Effector CD4-positive, alpha-beta T cell (primary cell): ENCODE measurements at places on chromosomes 5 and 9.

DNA sequence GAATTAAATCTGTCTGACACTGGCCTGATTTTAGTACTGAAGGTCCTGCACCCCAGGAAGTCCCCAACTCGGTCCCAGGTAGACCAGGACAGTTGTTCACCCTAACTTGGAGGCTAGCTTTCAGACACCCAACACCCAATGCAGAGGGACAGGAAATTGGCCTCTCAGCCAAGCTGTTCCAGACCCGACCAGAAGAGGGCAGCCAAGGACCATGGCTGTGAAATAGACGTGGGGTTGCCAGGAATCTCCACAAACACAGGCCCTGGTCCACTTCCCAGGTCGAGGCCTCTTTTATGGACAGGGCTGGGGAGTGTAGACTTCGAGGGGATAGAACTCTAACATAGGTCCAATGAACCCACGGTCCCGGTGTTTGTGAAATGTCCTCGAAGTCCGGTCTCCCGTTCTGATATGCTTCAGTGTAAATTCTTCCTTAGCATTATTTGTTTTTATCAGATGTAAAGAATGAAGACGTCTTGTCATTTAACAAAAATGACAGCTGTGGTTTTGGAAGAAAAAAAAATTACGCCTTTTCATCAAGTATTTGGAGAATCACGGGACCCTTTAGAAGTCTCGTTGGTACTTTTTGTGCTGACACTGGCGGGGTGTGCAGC is 260.3 kb upstream of the ADAMTS16 start:
- DNase-seq: no peak

- DNase-seq: no peak
Observed at GRCh38 chr9:37836386-37836785, 35.8 kb downstream of the DCAF10 start.

- DNase-seq: no peak
Observed at GRCh38 chr5:126354858-126355731, 68.1 kb upstream of the GRAMD2B start.

DNA sequence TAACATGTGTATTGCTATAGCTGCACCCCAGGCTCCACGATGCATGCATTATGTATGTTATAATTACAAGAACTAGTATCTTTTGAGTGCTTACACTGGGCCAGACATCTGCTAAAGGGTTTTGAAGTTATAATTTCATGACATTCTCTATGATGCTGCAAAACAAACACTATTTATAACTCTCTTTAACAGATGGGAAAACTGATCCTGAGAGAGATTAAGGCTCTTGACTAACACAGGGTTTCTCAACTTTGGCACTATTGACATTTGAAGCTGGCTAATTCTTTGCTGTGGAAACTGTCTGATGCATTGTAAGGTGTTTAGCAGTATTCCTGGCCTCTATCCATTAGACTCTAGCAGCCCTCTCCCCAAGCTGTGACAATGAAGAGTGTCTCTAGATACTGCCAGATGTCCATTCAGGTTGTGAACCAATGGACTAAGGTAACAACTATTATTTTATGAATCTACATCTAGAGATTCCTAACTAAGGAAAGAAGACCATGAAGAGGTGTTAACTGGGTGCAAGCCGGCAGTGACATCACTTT is 258.6 kb downstream of the ASTN2 start:
- DNase-seq: no peak

DNA sequence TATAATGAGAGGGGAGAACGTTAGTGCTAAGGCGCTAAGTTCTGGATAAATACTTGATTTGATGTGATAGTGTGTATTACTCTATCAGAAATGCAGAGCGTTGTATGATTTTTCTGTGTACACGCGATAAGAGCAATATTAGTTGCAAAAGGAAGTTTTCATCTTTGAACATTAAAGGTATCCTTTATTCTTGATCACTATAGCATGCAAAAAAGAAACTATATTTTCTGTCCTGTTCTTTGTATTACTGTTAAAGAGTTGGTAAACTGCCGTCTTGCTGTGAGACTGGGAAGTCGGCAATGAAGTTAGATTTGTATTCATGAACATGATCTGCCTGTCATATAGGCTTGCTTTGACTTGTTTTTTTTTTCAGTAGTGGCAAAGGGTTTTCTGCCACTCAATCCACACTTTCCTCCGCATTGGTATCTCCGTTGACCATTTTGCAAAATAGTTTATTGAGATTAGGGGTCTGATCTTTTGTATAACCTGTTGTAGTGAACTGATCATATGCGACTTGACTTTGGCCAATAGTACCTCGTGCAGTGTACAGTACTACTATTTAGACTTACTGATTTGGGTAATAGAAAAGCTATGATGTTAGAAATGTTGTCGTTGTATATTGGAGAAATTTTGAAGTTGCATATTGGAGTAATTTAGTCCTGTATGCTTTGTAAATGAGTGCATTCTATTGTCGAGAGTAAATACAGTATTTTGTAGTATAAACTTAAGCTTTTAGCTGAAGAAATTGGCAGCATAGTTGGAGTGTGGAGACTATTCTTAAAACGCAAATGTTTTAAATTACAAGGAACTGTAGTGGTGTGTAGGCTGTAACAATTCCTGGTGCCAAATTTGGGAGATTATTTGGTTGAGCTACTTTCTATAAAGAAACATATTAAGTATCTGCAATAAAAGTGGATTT is 1.7 kb downstream of the DENND4C start:
- DNase-seq: no peak

GRCh38 chr5:180670586-180671359 is 21.4 kb upstream of the FLT4 start:
- peak; percentile 26 for DNase-seq

DNA sequence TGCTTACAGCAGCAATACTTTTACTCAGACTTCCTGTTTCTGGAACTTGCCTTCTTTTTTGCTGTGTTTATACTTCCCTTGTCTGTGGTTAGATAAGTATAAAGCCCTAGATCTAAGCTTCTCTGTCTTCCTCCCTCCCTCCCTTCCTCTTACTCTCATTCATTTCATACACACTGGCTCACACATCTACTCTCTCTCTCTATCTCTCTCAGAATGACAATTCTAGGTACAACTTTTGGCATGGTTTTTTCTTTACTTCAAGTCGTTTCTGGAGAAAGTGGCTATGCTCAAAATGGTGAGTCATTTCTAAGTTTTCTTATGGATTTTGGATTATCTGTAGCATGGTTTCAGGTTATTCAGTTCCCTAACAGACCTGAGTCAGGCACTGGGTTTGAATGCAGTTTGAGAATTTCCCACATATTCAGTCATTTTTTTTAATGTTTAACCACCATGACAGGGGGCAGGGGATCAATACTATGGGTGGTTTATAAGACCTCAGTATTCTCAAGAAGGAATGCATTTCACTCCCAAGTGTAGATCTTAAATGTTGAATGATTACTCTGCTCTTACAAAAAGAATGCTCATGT is at the start of gene IL7R:
IL7R (plus strand) TSS at position 127 of the 587 bp plus-strand sequence; CDS start at position 214, 87 bp downstream.
- no peak for DNase-seq

- DNase-seq: no peak
Observed at GRCh38 chr9:81777482-81777881, 88.1 kb upstream of the TLE1 start.

GRCh38 chr5:174735498-174736330 is 11.3 kb downstream of the MSX2 start:
- no peak for DNase-seq

DNA sequence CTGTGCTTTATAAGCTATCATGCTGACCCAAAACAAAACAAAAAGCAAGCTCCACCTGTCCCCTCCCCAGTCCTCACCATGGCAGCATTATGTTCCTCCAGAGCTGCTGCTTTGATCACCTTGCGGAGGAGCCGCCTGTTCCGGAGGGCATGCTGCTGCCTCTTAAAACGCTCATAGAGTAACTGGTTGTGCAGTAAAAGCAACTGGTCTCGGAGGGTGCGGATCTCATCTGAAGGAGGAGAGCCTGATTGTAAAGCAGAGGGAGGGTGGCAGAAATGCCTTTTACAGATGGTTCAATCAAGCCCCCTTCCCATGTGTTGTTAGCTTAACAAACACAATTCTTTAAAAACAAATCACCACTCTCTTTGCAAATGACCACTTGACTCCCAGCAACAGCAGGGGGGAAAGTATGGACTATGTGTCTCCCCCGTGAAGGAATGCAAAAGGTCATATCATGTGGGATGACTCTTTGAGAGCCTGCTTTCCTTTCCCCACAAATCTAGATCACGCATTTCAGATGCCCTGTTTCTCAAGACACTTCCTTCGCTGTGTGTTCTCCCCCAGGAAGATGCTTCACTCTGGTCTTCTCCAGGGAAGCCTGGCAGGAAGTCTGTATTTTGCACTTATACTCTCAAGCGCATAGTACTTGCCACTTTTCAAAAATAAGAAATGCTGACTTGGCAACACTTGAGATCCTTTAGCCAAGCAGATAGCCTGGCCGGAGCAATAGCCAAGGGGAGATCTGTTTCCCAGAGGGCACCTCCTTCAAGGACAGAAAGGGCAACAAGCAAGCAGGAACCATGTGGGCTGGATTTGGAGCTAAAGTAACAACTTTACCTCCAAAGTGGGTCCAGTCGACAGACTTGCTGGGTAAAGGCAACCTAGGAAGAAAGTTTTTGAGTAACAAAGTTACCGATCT is 25.1 kb downstream of the SPACA9 start:
- no peak for DNase-seq

GRCh38 chr9:112764837-112765236 is 14.3 kb downstream of the SNX30 start:
- DNase-seq: no peak

- DNase-seq: no peak
Observed at GRCh38 chr9:127898433-127899127, 823 bp downstream of the ST6GALNAC6 start.

DNA sequence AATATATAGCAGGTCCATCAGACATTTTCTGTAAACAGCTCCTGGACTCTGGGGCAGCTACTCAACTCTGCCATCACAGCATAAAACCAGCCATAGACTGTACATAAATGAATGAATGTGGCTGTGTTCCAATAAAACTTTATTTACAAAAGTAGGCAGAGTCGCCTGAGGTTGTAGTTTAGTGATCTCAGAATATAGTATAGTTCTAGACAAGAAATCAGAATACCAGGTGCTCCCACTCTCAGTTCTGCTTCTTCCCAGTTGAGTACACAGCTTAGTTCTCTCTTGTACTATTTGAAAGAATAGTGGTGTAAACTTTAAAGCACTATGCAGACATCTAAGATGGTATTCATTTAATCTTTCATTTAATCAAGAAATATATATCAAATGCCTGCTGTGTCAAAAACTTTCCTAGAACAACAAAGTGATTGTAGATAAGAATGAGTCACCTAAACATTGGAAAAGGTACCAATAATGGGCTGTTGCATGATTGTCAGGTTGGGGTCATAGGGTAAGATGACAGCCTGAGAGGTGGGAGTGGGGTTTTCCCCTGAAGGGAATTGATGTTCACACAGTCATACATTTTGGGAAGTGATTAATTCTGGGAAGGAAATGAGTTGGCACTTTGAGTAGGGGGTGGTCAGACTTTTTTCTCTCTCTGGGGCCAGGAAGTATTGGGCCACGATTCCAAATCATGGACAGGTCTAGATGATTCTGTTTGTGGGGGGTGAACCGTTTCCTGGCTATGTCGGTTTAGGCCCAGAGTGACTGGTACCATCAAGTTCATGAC is 37.0 kb downstream of the TNFSF8 start:
- DNase-seq: no peak

GRCh38 chr5:146825033-146825432 is 53.5 kb downstream of the PPP2R2B start:
- no peak for DNase-seq

GRCh38 chr5:110665184-110665726 is 61.2 kb downstream of the TMEM232 start:
- no peak for DNase-seq

DNA sequence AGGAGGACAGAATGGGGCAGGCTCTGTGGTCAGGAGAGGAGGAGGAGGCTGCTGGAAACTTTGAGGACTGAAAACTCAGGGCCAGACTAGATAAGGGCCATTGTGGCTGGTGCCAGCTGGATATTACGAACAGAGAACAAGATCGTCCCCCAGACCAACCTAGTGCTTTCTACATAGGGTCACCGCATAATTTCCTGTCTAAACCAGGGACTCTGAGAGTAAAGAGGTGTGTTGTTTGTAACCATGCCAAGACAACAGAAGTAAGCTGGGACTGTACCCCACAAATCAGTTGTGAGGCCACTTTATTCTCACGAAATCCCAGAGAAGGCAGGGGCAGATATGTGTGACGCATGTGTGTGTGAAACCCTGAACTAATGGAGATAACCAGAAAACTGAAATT is 20.3 kb upstream of the GFPT2 start:
- DNase-seq: no peak

GRCh38 chr5:38642189-38642911 is 85.9 kb upstream of the LIFR start:
- DNase-seq: no peak

DNA sequence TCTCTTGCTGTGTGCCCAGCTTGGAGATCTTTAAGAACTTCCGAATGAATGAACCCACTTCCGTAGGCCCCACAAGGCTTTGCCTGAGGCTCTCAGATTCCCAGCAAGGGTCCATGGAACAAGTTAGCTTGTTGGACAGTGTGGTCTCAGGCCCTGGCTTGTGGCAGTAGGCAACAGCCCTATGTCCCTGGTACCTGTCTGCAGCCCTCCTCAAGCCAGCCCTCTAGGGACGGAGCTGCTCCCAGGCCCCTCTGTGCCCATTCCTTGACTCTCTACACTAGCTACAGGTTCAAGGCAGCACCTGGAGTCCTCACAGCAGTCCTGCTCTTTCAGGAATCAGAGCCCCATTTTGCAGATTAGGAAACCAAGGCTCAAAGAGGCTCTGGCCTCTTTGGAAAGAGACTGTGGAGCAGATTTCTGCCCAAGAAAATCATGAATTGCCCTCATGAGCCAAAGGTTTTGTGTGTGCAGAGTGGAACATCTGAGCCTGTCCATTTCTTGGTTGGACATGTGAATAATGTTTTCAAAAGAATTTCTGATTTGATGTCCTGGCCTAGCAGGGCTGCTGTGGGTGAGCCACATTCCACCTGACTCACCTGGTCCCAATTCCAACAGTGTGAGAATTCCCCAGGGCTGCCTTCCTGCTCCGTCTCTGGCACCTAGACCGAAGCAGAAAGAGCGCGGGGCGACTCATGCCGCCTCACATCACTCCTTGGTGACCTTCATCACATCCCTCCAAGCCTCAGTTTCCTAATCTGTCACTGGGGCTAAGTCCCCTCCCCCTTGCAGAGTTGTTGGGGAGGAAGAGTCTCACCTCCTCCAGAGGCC is 131.7 kb downstream of the BARX1 start:
- no peak for DNase-seq

DNA sequence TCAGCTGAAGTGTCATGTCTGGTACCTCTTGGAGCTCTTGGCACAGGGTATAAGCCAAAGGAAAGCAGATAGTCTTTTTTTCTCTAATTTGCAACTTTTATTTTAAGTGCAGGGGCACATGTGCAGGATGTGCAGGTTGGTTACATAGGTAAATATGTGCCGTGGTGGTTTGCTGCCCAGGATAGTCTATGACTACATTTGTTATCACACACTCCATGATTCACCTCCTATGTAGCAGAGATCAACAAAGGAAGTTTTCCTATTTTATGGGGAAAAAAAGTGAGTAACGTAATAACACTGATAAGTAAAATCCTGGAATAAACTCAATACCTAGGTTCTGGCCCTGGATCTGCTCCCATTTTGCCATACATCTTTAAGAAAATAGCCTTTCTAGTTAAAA is 234.6 kb downstream of the CAAP1 start:
- DNase-seq: no peak
